ENCODE measurements at places on chromosomes 7 and 10.
A peak's percentile ranks its signal among the peaks of the same experiment; 100 is the strongest.

- no peak for DNase-seq
These were observed 55.0 kb upstream of the PRR15 start for GRCh38 chr7:29508608-29509007.

GRCh38 chr7:76047305-76047810 lies 442 bp downstream of the STYXL1 start:
- no peak for DNase-seq

GRCh38 chr10:96321822-96322221 lies 17.6 kb downstream of the DNTT start:
- DNase-seq: no peak

GRCh38 chr10:5293691-5294550 lies 70.8 kb upstream of the UCN3 start:
- no peak for DNase-seq

DNA sequence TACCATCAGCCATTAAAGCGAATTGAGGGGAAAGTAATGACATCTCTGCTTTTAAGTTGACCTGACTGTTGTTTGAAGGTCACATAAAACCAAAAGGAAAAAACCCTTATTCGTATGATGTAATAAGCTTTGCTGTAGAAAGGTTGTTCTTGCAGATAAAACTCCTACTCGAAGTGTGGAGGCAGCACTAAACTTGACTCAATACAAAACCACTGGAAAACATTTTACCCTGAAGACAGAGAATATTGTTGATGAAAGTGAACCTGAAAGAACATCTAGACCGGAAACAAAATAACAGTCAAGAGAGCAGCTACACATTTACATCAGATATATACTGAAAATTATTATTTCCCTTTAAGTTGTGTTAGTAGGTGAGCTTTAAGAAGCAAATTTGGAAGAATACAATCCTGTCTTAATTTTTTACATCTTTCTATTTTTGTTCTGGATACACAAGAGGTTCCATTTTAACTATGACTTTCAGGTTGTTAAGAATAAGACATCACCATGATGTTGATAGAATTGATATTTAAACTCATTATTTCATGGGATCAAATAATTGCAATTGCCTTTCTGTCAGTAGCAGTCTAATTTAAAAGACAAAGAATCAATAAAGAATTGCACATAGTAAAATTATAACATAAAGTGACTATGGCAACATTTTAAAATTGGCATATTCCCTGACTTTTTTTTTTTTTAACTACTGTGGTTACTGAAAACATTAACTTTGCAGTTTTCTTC lies 6.4 kb downstream of the ETV1 start:
- DNase-seq: no peak

- DNase-seq: no peak
These were observed 3.1 kb upstream of the TAS2R38 start for GRCh38 chr7:141976524-141977245.

GRCh38 chr7:157763279-157764000 lies 426.6 kb downstream of the DNAJB6 start:
- no peak for DNase-seq

DNA sequence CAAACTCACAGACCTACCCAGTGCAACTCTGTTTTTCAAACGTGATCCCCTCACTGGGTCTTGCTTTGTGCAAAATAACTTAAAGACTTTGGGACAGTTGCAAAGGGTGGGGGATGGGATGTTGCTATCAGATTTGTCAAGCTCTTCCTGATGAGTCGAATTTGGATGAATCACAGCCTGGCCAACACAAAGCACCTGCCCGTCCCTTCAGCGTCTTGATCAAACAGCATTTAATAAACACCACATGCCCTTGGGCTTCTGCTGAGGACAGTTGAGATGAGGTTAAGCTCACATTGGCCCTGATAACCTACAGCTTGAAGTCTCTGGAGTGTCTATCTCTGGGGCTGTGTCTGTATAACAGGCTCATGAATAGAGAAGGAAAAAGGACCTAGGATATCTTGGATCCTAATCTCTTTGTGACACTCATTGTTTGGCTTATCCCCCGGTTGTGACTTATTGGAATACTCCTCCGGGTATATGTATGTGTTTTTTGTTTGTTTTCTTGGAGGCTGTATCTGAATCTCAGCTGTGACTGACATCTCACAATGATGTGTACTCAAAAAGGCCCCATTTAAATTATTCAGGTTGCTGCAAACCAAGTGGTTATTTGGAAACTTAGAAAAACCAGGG lies 132.6 kb upstream of the NAMPT start:
- DNase-seq: no peak

- no peak for DNase-seq
These were observed 95.8 kb downstream of the ARHGAP22 start for GRCh38 chr10:48508791-48509772.

DNA sequence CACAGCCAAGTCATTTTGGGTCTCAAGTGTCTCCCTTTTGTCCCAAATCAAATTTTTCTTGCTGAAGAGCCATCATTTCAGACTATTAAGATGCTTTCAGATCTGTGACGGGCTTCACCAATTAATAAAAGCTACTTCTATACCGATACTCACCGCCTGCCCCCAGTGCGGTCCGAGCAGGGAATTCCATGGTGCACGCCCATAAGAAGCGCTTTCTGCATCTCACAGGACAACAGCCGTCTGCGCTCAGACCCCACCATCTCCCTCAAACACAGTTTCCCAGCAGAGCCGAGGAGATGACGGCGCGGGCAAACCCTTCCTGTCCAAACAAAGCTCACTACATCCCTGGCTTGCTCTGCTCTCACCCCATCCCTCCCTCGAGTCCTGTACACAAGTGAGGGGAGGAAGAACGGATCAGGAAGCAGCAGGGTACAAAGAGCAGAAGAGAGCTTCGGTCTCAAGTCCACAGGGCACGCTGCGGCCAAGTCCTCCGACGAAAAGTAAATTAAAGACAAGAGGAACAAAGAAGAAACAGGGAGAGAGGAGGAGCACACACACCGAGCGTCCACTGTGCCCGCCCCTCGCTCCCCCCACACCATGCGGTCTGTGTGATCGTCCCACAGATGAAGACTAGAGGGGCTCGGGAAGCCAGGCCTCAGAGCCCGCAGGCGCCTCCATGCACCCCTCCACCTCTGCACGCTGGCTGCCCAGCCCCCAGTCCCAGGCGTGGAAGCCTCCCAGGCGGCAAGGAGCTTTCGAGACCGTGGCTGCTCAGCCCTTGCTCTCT lies 121.9 kb downstream of the MAD1L1 start:
- no peak for DNase-seq

GRCh38 chr10:31886885-31887284 lies 41.7 kb downstream of the ARHGAP12 start:
- no peak for DNase-seq

DNA sequence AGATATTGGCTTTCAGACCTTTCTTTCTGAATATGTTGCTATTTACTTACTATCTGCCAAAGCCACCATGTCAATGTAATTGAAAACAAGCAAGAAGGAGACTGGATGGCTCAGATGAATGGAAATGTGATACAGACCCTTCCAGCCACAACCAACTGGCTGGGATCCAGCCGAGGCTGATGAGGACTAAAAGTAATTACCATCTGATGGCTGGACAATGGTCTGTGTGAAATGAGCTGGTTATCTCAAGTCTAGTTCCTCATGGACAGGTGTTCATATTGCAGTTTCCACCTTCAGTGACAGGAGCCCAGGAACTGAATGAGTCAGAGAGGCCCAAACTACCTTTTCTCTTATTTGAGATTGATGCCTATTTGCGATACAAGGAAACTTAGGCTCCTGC lies 267.5 kb downstream of the GATA3 start:
- no peak for DNase-seq

DNA sequence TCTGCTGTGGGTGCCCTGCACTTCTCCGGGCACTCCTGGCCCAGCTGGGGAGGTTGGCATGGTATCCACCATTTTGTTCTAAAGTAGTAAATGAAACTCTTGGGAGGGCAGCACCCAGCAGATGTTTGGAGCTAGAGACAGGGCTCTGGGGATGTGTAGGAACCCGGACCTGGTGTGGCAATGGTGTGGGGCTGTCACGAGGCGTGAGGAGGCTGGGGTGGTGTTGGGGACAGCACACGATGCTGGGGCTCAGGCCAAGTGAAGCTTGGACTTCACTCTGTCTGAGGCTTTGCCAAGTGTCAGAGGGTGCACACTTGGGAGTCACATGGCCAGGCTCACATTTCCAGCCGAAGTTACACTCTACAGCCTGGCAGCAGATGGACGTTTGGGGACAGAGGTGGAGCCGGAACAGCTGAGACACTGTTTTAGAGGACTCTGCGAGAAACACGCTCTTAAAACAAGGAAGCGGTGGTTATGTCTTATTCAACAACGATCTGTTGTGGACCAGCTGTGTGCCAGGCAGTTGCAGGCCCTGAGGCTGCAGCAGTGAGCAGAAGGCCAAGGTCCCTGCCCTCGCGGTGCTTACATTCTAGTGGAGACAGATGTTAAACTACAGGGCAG lies 118.2 kb downstream of the CUX1 start:
- DNase-seq: no peak

DNA sequence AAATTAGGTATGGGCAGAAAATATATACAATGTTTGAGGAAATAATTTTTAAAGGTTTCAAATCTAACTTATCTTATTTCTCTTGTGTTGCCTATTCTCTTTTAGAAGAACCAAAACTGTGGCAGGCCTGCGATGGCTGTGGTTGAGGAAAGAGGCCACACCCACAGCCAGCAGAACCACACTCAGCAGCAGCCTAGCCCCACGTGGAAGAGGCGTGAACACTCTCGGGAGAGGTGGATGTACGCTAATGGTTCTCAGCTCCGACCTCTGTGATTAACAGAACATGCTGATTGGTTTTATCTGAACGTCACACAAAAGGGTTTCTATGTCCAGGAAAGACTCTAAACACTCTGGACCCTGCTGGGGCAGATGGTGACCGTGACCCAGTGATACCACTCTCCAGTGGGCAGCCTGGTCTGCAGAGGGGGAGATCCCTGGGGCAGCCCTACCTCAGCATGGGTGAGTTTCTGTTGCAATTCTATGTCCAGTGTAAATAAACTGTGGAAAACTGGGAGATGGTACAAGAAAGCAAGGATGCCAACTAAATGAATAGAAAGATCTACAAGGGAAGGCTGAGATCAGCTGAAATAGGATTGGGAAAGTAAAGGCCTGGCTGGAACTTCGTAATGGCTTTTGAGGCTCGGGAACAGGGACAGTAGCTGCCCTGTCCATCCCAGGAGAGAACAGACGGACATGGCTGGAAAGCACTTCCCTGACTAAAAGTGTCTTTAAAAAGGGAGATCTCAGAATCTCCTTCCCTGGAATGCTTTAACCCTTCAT lies 26.6 kb downstream of the DIP2C start:
- DNase-seq: no peak

DNA sequence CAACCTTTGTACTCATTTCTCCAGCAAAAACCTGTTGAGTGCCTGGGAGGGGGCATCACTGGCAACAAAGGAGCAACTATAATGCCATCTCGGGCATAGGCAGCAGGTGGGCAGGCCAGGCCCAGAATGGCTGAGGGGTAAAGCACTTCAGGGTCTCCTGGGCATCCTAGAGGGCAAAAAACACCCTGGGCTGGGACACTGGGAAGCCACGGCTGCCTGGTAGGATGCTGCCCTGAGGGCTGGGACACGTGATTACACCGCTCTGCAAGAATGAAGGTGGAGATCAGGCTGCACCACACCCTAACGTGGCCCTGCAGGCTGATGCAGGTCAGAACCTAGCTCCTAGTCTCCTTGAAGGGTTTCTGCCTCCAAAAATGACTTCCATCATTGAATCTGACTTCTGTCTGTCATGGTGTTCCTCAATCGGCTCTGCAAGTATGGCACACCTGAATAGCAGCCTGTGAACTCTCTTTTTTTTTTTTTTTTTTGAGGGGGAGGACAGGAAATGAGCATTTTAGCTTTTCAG lies 4.5 kb upstream of the TRAPPC14 start:
- DNase-seq: no peak

- DNase-seq: no peak
These were observed 36.8 kb downstream of the MYOF start for GRCh38 chr10:93445097-93445960.

GRCh38 chr10:44382131-44382858 lies 2.6 kb downstream of the CXCL12 start:
- no peak for DNase-seq

- DNase-seq: no peak
These were observed 288.2 kb downstream of the GLRX3 start for GRCh38 chr10:130424418-130424817.

GRCh38 chr7:94160719-94161435 lies 156.7 kb upstream of the BET1 start:
- DNase-seq: peak; percentile 23

DNA sequence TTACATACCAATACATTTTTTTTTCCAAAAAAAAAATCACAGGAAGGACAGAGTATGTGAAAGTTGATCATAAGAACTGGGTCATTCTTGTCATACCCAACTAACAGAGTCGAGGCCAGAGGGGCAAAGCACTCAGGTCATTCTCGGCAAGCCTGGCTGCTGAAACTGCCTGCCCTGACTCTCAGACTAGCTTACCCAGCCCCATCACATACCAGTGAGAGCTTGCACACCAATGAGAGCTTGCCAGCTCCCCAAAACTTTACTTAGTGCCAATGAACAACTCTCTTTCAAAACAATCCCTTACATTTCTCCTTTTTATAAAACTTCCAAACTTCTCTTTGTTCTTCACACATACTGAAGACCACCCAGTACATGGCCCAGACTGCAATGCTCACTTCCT lies 48.9 kb downstream of the VOPP1 start:
- DNase-seq: no peak

Data from GM19239 (cell line).